SK-MEL-5 (cell line): ENCODE measurements at places on chromosomes 7 and 10.
A peak's percentile ranks its signal among the peaks of the same experiment; 100 is the strongest.

DNA sequence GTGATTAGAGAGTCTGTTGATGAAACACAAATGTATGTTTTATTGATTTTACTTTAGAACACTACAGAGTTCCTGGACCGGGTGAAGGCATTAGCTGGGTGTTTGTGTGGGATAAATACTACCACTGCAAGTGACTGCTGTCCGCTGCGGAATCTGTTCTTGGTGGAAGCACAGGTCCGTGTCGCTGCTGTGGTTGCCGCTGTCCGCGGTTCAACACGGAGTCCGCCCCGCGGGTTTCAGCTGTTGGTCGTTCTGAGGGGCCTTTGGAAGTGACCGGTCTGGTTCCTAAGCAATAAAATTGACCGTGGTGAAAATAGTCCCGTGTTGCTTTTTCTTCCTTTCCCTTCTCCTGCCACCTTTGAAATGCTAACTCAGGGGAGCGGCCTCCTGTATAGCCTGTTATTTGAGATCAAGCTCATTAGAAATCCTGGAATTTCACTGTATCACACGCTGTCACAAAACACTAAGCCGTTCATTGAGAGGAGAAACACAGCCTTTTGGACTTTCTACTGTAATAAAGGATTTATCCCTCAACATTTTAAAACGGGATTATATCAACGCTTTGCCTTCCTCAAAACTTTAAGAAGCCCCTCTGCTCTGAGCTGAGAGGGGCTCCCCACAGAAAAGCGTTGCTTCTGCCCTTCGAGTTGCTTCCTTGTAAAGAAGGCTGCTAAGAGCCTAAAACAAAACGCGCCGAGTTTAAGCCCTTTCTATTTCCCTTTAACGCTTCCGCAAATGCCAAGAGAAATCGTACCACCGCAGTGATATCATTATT lies 2.6 kb downstream of the NKX6-2 start:
- no peak for DNase-seq

DNA sequence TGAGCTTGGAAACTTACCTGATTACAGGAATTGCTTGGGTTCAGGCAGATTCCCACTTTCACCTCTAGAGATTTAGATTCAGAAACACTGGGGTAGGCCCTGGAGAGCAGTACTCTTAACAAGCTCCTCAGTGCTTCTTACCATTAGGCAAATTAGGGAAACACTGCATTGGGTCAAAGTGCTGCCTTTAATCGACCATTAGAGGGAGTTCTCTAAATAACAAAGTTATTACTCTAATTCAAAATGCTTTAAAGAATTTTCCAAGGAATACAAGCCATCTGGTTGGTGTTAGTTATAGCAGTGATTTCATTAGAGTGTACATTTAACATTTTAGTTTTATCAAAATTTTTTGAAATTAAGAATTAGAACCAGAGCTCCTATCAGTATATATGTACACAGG lies 324.5 kb downstream of the GFRA1 start:
- DNase-seq: peak; percentile 36

GRCh38 chr10:89228962-89229361 lies 21.8 kb upstream of the CH25H start:
- no peak for DNase-seq

DNA sequence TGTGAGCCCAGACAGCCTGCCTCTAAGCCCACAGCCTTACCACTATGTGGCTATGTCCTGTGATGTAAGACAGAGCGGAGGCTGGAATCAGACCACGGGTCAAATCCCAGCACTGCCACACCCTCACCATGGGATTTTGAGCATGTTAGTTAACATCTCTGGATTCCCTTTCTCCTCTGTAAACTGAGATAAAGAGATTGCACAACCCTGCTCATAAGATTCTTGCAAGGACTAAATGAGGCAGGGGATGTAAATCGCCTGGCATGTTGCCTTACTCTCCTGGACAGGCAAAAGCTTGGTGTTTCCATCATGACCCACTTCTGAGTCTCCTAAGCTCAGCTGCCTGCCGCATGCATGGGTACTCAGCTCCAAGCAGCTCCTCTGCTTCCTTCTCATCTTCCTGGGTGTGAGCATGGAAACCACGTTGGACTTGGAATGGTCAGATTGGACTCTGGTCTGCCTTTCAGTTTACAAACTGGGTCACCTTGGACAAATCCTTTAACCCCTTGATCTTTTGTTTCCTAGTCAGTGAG lies 41.3 kb upstream of the MTURN start:
- no peak for DNase-seq

DNA sequence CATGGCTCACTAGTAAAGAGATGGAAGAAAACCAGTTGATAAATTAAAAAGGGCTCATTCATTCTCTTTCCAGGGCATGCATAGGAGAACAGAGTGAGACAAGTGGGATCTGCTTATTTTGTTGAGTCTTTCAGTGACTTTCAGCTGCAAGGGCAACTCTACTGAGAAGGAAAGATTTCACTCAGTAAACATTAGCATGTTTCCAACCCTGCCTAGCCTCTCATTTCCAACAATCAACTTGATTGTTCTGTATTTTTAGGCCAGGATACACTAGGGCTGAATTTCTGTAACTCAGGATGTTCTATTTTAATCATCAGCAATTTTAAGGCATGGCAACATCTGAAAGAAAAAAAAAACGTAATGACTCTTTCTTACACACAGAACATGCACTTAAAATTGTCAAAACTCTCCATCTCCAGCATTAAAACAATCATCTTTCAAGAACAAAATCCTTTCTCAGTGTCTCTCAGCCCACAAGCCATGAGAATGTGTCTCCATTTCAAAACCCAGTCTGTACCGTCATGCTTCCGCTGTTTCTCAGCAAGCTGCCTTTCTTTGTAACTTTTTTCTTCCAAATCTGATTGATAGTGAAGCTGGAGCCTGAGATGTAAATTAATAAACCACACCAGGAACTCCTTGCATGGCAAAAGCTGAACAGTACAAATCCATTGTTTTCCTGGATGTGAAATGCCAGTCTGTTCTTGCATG lies 147.2 kb upstream of the KLF14 start:
- DNase-seq: peak; percentile 52

DNA sequence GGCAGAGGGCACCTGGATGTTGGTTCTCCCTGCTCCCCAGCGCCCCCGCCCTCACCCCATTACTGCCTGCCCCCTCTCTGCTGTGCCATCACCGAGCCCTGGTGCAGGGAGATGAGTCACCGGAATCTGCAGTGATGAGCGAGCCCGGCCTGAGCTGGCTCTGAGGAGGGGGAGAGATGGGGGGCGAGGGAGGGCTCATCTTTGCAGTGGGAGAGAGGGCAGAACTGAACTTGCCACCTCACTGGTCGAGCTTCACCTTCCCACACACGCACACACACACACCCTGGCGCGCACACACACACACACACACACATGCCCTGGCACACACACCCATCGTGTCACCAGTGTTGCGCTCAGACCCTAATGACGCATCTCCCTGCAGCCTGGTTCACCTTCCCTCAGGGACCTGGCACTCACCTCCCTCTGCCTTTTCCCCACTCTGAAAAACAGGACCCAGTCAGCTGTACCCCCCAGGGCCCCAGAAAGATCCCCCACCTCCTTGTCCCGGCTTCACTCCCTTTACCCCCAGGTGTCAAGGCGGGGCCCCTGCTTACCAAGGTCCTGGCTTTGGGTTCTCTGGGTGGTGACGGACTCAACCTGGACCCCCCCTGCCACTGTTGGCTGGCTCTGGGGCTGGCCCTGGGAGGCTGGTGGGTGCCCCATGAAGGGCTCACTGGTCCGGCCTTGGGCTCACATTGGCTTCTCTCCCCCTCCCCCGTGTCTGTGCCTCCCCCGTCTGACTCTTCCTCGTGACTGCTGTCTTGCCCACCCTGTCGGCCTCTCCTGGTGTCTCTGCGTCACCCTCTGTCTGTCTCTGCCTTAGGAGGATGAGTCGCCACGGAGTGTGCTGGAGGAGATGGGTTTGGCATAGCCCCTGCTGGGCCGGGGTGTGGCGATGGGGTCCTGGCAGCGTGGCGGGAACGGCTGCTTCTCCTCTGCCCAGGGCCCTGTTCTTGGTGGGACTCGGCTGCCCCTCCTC lies 5.4 kb downstream of the VGF start:
- no peak for DNase-seq

GRCh38 chr7:43456200-43456599 lies 126.7 kb upstream of the STK17A start:
- DNase-seq: no peak

DNA sequence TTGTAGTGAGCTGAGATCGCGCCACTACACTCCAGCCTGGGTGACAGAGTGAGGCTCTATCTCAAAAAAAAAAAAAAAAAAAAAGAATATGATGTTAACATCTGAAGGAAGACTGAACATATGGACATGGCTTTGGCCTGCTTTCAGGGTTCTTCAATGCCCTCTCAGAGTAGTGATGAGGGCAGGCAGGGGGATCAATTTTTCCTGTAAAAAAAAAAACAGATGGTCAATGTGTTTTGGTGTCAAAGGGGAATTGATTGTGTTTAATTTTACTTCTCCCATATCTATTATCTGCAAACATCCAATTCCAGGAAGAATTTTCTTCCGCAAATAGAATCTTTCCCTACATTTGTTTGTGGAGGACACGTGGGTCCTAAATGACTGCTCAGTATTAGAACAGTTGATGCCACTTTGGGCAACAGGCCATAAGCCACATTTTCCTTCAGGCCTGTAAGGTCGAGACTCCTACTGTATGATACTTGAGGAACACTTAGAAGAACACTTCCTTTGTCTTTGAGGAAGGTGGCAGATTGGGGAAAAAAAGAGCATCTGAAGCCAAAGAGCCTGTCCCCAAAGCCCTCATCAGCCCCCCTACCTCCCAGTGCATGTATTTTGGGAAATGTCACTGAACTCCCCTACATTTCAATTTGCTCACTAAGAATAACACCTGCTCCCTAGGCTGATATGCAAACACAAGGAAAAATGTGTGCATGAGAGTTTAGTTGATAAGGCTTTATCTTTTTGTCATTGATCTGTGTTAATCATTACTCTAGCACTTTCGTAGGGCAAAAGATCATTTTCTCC lies 28.3 kb downstream of the MGAM2 start:
- DNase-seq: no peak

GRCh38 chr7:21566094-21566493 lies 23.3 kb downstream of the DNAH11 start:
- DNase-seq: no peak

- no peak for DNase-seq
Observed at GRCh38 chr10:43227911-43228782, 38.7 kb downstream of the RASGEF1A start.

DNA sequence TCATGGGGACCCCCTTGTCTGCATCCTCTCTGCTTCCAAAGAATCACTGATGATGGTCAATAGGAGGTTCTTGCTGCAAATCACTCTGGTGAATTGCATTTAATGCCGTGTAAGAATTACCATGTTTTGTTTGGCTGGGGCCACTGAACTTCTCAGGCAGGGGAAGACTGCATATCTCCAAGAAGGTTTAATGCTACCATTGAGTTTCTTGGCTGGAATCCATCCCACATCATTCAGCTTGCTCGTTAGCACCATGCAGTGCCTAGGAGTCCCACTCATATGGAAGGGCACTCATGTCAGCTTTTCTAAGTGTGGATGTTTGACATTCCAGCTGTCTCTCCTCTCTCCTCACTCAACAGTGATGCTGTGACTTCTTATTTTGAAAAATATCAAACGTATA lies 50.2 kb upstream of the BAMBI start:
- no peak for DNase-seq

- no peak for DNase-seq
Observed at GRCh38 chr7:120735791-120736190, 122.2 kb downstream of the TSPAN12 start.

GRCh38 chr10:36888925-36889573 lies 236.3 kb upstream of the ANKRD30A start:
- peak; percentile 64 for DNase-seq

GRCh38 chr7:8063706-8064297 lies 95.2 kb downstream of the GLCCI1 start:
- no peak for DNase-seq

DNA sequence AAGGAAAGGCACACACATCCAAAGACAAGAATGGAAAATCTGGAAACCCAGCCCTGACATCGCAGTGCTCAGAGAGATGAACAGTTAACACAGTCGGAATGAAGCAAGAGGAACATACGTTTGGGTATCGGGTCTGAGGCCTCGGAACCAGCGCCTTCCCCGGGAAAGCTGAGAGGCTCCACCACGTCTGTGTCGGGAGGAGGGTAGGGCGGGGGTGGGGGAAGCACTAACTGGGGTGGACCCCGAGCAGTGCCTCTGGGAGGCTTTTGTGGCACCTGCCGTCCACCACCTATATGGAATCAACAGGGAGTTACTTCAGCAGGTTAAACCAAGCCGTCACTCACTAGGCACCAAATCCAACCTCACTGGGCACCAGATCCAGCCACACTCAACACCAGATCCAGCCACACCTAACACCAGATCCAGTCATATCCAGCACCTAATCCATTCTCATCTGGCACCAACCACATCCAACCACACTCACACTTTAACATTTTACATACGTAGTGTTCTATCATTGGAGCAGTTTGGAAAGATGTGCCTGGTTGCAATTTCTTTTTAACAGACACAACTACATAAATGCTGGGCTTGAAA lies 233.6 kb downstream of the COBL start:
- no peak for DNase-seq

GRCh38 chr10:120981601-120982391 lies 130.6 kb downstream of the WDR11 start:
- DNase-seq: no peak

DNA sequence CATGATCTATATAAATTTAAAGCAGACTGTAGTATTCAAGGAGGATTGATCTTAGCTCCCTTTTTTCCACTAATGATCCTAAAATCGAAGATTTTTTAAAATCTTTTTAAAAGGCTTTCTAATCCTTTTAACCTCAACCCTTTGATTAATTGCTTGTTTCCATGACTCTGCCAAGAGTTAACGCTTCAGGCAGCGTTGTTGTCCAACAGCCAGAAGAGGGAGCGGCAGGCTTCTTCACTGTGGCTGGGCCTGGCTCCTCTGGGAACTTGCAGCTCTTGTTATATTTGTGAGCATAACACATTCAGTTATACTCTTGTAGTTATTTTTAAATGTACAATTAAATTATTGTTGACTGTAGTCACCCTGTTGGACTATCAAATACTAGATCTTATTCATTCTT lies 26.3 kb downstream of the CRCP start:
- peak; percentile 67 for DNase-seq

DNA sequence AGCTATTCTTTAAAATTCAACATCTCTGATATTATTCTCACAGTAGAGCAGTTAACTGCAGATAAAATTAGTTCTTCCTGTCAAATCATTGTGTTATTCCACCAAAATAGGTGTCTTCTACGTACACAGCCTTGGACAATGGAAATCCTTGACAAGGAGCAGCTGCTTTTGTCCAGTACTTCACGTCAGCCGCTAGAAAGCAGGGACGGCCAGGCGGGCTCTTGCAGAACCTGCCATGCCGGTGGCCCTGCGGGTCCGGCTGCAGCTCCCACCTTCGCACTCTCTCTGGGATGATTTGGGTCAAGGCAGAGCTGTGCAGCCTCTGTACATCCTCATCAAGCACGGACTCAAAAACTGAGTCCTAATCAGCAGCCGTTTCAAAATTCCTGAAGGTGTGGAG lies 2.2 kb upstream of the FOXI2 start:
- DNase-seq: no peak

- no peak for DNase-seq
Observed at GRCh38 chr10:78913219-78914059, 155.3 kb upstream of the ZMIZ1 start.

- DNase-seq: no peak
Observed at GRCh38 chr10:71150796-71151195, 61.6 kb upstream of the UNC5B start.
